ENCODE measurements at places on chromosomes 11 and 22.

GRCh38 chr11:47819743-47820142 is 28.4 kb downstream of the NUP160 start:
- no peak overlapping the region for H3K4me3 ChIP-seq
- H3K27me3 ChIP-seq = no peaks in the 10 kb centered on the region
- peaks cover 44% of the 10 kb centered on the region for H3K36me3 ChIP-seq
- no peak overlapping the region for H3K27ac ChIP-seq
- no peak for DNase-seq

DNA sequence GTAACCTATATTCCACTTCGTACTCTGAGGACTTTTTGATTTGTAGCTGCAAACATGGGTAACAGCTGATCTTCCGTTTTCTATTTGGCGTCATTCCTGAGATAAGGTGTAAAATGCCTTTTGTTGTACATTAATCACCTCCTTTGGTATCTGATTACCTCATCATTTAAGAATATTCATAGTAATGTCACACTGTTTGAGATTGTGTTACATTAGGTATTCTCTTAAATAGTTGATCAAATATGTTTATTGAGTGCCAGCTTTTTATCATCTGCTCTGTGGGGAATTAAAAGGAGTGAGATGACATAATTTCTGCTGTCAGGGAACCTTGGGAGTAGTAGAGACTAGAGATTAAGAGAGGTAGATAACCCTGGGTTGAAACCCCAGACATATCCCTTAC is 5.9 kb downstream of the NCAM1 start:
- no peak overlapping the region for H3K4me3 ChIP-seq
- H3K27me3 ChIP-seq = peaks cover 34% of the 10 kb centered on the region
- peaks cover 6% of the 10 kb centered on the region for H3K4me1 ChIP-seq

DNA sequence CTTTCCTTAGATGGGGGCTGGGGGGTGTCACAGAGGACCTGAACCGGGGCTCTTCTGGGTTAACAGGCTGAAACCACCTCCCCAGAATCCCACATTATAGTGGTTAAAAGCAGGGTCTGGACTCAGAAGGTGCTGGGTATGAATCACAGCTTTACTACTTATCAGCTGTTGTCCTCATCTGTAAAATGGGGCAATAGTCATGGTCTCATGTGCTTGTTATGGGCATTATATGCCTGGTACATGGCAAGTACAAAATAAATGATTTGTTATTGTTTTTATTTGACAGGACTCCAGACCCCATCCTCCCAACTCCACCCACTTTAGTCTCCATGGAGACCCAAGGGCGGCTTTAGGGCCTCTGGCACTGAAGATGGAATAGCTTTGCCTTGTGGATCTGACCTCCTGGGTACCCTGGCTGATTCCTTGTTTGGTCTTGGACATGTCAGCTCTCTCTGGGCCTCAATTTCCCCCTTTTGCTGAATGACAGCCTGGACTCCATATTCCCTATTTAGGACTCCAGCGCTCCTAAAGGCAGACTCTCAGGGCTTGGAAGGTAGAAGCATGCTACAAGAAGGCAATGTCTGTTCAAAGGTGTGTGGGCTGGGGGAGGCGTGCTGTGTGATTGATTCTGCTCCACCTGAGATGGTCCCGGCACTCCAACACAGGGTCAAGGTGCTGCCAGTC is 812 bp upstream of the SMTN start:
- peak overlapping the region; percentile 29 for H3K27ac ChIP-seq
- H3K27me3 ChIP-seq = no peaks in the 10 kb centered on the region
- H3K4me3 ChIP-seq = peak overlapping the region; percentile 92
- no peak for DNase-seq

- no peak overlapping the region for H3K27ac ChIP-seq
- H3K4me1 ChIP-seq = peaks cover 16% of the 10 kb centered on the region
- H3K36me3 ChIP-seq = no peaks in the 10 kb centered on the region
- H3K27me3 ChIP-seq = peaks cover 44% of the 10 kb centered on the region
- DNase-seq = no peak
These were observed 3.4 kb upstream of the ZC3H12C start for GRCh38 chr11:110089617-110090282.

DNA sequence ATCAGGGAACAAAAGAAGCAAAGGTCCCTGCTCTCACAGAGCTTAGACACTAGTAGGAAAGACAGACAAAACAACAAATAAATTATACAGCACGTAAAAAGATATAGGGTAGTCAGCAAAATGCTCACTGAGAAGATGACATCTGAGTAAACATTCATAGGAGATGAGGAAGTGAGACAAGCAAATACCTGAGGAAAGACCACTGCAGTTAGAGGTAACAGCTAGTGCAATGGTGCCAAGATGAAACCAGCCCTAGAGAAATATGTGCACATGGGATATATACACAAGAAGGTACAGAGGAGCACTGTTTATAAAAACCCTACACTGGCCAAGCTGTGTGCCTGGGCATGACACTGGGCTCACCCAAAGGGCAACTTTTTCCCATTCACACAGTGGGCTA is 9.8 kb downstream of the CYP2R1 start:
- H3K36me3 ChIP-seq = peaks cover 56% of the 10 kb centered on the region
- peaks cover 16% of the 10 kb centered on the region for H3K4me1 ChIP-seq
- no peaks in the 10 kb centered on the region for H3K27me3 ChIP-seq
- H3K27ac ChIP-seq = no peak overlapping the region
- H3K4me3 ChIP-seq = no peak overlapping the region
- no peak for DNase-seq

DNA sequence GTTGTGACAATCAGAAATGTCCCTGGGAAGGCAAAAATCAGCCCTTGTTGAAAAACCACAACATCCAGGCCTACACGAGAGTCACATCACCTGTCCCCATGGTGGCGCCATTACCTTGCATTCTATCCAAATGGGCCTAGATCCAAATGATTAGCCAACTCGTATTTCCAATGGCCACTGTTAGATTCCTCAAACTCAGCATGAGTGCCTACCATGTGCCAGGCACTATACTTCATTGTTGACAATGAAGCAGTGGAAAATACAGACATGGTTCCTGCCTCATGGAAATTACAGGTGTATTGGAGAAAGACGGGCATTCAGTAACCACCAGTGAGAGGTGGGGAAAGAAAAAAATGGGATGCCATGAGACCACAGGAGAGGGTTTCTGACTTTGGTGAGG is 29.8 kb upstream of the CREB3L1 start:
- DNase-seq = no peak
- H3K4me3 ChIP-seq = no peak overlapping the region
- no peaks in the 10 kb centered on the region for H3K27me3 ChIP-seq
- H3K36me3 ChIP-seq = no peaks in the 10 kb centered on the region
- H3K4me1 ChIP-seq = peaks cover 24% of the 10 kb centered on the region
- no peak overlapping the region for H3K27ac ChIP-seq

GRCh38 chr22:32844251-32844650 is 42.7 kb downstream of the TIMP3 start:
- DNase-seq = no peak
- peaks cover 6% of the 10 kb centered on the region for H3K27me3 ChIP-seq
- no peaks in the 10 kb centered on the region for H3K36me3 ChIP-seq
- H3K27ac ChIP-seq = no peak overlapping the region
- no peaks in the 10 kb centered on the region for H3K4me1 ChIP-seq

DNA sequence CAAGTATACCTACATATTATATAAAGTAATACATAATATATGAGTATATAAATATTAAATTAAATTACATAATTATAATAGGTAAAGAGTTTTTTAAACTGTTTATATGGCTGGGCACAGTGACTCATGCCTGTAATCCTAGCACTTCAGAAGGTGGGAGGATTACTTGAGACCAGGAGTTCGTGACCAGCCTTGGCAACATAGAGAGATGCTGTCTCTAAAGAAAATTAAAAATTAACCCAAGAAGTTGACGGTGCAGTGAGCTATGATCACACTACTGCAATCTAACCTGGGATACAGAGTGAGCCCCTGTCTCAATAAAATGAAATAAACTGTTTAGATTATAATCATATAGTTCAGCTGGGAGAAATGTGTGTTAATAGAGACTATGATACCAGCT is 363.0 kb downstream of the DDX10 start:
- no peak overlapping the region for H3K4me3 ChIP-seq
- H3K4me1 ChIP-seq = no peaks in the 10 kb centered on the region
- H3K27me3 ChIP-seq = no peaks in the 10 kb centered on the region
- DNase-seq = no peak
- no peak overlapping the region for H3K27ac ChIP-seq

DNA sequence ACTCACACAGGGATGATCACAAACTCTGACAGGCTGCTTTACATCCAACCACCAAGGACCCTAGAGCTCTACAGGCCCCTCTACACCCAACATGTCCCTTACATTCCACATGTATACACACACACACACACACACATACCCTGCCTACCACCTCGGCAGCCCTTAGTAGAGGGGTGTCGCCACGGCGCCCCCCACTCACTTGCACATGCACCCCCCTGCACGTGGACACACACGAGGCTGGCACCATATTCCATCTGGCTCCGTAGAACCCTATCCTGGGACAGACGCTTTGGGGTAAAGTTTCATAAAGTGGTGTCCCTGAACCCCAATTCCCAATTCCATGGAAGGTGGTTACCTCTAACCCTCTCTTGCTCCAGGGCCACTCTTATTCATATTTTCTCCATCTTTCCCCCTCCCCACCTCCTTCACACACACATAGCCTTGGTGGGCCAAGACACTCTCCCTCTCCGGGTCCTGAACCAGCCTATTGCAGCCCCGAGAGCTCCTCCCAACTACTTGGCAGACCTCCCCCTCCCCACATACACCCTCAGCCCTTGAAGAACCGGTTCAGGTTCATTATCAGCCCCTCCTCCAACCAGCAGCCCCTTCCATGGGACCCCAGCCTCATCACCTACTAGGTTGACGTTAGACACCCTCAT is 809 bp downstream of the PDE2A start:
- no peaks in the 10 kb centered on the region for H3K36me3 ChIP-seq
- no peak for DNase-seq
- peaks cover 20% of the 10 kb centered on the region for H3K4me1 ChIP-seq
- H3K27ac ChIP-seq = no peak overlapping the region

- no peaks in the 10 kb centered on the region for H3K36me3 ChIP-seq
- H3K4me1 ChIP-seq = no peaks in the 10 kb centered on the region
- peaks cover 1% of the 10 kb centered on the region for H3K27me3 ChIP-seq
- no peak overlapping the region for H3K27ac ChIP-seq
- no peak overlapping the region for H3K4me3 ChIP-seq
These were observed 123.3 kb upstream of the CCDC90B start for GRCh38 chr11:83409476-83409875.

DNA sequence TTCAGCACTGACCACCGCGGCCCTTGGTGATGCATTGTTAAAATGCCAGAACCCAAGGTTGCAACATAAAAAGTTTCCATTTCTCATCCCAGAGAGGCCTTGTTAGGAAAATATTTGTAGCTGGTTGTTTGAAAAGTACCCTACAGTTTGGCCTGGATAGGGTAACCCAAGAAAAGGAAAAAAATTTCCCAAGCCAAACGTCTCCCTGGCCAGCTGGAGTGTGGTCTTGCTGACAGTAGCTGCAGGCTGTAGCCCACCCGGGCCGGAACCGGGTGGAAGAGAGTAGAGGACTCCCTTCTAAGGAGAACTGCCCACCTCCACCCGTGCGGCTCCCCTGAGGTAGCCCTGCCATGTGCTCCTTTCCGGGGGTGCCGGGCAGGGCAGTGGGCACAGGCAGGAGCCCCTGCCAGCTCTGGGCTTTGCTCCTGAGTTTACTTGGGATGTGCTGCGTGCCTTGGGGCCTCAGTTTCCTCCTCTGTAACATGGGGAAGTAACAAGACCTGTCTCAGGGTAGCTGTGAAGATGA is 38.5 kb downstream of the IGHMBP2 start:
- H3K27ac ChIP-seq = no peak overlapping the region
- H3K27me3 ChIP-seq = no peaks in the 10 kb centered on the region
- H3K4me3 ChIP-seq = no peak overlapping the region

GRCh38 chr11:14566331-14567063 is 46.3 kb upstream of the PSMA1 start:
- H3K4me1 ChIP-seq = peaks cover 73% of the 10 kb centered on the region
- no peak for DNase-seq
- no peak overlapping the region for H3K27ac ChIP-seq
- H3K27me3 ChIP-seq = no peaks in the 10 kb centered on the region
- H3K4me3 ChIP-seq = no peak overlapping the region

- no peaks in the 10 kb centered on the region for H3K36me3 ChIP-seq
- peak overlapping the region; percentile 94 for H3K4me3 ChIP-seq
- H3K4me1 ChIP-seq = peaks cover 39% of the 10 kb centered on the region
These were observed 342 bp downstream of the EFCAB6 start for GRCh38 chr22:43811777-43812148.

DNA sequence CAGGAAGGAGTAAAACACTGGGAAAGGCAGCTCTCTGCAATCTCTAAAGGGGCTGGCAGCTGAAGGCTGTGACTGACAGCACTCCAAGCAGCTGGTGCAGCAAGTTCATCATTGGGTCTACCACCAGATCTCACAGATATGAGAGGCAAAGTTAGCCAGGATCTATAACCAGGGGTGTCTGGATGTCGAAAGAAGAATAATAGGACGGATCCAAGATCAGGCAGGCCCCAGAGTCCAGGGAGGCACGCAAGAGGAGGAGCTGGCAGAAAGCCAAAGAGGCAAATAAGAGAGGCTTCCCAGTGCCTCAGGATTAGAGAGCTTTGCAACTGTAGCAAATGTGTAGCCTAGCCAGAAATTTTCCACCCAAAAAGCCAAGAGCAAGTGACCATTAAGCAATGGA is 77.1 kb downstream of the RBMXL2 start:
- H3K27ac ChIP-seq = no peak overlapping the region
- no peak overlapping the region for H3K4me3 ChIP-seq
- H3K36me3 ChIP-seq = no peaks in the 10 kb centered on the region
- H3K27me3 ChIP-seq = peaks cover 4% of the 10 kb centered on the region

DNA sequence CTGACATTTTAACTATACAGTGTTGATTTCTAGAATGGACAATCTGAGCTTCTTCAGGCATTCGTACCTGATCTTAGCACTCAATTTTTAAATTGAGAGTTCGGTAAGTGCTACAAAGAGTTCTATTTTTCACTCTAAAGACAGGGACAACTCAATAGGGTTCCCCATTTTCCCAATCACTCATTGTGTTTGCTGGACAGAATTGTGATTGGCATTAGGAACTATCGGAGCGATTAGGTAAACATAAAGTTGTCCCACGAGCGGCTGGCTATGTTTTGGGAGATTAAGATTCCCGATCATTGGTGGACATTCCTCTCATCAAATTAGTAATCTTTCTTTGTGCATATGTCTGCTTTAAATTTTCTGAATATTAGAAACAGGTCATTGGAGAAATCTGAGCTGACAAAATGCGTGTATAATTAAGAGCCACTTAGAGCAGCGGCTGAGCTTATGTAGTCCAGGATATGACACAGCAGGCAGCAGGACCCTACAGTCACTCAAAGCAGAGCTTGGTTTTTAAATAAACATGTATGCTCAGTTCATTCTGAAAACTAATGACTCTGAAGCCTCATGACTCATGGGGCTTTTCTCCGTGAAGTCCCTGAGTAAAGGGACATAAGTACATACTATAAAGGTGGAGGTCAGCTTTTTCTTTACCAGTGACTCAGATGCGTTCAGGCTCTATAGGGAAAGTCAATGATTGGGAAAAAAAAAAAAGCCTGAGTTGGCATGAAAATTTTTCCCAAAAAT is 109.4 kb downstream of the GRIA4 start:
- no peaks in the 10 kb centered on the region for H3K4me1 ChIP-seq
- H3K4me3 ChIP-seq = no peak overlapping the region
- H3K27me3 ChIP-seq = no peaks in the 10 kb centered on the region
- no peak for DNase-seq
- no peaks in the 10 kb centered on the region for H3K36me3 ChIP-seq
- H3K27ac ChIP-seq = no peak overlapping the region
